ENCODE measurements at places on chromosomes 2 and 18.

GRCh38 chr2:235390816-235391194, 103.0 kb upstream of the AGAP1 start:
- DNase-seq = no peak

DNA sequence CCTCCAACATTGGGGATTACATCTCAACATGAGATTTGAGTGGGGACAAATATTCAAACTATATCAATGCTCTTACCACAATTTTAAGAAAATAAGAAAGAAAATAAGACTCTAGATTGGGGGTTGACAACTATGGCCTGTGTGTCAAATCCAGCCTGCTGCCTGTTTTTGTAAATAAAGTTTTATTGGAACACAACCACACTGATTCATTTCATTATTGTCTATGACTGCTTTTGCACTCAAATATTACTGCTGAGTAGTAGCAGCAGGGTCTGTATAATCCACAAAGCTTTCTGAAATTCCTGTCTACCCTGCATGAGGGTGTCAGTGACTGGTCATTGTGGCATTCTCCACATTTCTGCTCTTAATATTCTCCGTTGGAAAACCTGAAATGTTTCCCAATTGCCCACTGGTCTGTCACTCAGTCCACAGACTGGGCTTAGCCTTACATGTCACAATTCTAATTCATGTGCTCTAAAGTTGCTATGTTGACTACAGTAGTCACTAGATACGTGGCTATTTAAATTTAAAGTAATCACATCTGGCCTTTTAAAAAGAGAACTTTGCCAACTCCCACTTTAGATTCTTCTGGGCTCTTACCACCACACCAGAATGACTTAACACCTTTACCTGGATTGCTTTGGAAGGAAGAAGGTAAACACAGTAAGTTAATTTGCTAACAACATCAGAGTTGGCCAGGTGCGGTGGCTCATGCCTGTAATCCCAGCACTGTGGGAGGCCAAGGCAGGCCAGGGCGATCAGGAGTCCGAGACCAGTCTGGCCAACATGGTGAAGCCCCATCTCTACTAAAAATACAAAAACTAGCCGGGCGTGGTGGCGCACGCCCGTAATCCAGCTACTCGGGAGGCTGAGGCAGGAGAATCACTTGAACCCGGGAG, 86.9 kb downstream of the CLHC1 start:
- DNase-seq = no peak

DNA sequence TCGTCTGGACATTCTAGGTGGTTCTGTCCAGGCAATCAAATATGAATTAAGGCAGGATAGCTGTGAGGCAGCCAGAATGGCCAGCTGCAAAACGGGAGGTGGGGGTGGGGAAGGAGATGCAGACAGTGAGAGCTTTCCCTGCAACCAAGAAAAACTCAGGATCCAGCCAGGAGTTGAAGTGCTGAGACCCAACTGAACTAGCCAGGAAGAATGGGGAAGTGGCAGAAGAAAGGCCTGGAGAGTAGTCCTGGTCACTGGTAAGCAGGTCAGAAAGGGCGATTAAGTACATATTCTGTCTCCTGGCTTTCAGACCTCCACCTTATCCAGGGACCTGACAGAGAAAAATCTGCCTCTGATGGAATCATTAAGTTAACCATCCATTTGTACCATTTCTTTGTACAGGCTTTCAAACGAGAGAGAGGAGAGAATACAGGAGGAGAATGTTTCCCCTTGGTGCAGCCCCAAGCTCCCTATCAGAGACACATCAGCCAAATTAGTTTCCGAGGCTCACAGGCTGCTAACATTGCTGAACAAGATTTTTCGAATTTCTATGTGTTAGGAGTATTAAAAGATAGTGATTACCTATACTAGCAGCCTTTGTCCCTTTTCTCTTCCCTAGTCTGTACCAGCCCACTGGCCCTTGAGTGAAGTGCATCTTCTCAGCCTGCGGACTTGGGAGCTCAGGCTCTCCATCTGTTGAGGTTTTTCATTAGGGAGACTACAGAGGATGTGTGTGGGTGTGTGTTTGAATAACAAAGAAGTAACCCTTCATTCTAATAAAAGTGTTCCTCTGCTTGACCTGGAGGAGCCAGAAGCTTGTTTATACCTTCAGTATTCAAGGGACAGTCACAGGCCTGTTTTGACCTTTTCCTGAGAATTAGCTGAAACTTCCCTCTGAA, 12.5 kb upstream of the HOXD1 start:
- DNase-seq = no peak

DNA sequence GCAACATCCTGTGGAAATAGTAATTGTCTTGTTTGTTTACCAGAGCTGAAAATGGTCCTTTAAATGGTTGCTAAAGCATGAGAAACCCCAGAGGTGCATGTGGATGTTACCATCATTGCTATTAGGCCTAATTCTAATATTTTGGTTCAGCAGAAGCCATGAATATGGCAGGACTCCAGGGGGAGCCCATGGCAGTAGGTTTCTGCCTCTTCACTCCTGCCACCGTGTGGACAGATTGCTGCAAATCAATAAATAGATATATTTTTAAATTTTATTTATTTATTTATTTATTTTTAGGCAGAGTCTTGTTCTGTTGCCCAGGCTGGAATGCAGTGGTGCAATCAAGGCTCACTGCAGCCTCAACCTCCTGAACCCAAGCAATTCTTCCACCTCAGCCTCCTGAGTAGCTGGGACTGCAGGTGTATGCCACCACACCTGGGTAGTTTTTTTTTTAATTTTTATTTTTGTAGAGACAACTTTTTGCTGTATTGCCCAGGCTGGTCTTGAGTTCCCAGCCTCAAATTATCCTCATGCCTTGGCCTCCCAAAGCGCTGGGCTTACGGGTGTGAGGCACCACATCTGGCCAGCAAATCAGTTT, 54.9 kb upstream of the CAPN13 start:
- peak; percentile 11 for DNase-seq

DNA sequence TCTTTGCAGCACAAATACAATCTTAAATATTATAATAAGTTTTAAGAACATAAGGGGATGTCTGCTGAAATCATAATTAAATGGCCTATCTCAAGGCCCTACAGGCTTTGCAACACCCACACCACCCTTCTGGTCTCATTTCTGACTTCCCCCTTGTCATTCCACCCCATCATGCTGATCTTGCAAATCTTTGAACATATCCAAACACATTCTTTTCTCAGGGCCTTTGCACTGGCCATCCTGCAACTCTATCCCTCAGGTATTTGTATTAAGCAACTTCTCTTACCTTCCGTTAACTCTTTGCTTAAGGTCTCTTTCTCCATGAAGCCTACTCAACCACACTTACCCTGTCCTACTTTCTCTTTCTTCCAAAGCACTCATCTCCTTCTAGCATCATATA, 51.8 kb upstream of the CCDC150 start:
- no peak for DNase-seq

DNA sequence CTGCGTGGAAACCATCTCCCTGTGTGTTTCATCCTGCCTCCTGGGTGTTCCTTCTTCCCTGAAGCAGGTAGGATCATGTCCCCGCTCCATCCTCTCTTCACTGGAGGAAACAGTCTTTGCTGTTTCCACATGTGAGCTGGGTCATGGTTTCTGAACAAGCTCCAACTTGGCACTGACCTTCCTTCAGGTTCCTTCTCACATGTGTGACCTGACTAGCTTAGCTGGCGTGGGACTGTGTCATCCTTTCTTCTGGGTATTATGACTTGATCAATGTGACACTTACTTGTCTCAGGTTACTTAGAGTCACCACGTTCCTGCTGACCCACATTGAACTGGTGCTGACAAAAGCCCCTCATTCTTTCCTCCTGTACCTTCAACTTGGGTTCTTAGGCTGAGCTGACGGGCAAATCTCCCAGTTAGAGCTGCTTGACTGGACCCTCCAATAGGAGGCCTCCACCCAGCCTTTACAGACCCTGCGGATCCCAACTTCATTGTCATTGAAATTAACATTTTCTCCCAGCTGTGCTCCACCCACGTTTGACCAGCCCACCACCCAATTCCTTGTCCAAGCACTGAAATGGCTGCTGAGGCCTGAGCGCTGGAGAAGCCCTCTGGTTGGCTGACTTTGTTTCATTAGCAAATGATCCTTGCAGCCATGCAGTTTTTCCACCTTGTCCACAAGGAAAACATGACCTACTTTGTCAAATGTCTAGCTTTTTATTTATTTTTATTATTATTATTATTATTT, 128.1 kb downstream of the DDX1 start:
- DNase-seq = no peak

DNA sequence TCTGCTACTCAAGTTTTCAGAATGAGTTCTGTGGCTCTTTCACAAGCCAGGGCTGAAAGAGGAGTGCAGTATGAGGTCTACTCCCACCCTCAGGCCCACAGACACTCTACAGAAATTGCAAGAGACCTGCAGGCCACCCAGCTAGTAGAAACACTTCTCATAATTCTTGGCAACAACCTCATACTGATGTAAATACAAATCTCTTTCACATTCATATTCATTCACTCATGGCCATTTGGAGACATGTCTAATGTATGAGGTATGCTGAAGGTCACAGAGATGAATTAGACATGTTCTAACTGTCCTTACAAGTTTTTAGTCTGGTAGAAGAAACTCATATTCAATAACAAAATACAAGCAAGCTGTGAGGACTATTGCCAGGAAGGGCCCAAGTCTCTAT, 83.8 kb upstream of the KLHL29 start:
- DNase-seq = no peak

DNA sequence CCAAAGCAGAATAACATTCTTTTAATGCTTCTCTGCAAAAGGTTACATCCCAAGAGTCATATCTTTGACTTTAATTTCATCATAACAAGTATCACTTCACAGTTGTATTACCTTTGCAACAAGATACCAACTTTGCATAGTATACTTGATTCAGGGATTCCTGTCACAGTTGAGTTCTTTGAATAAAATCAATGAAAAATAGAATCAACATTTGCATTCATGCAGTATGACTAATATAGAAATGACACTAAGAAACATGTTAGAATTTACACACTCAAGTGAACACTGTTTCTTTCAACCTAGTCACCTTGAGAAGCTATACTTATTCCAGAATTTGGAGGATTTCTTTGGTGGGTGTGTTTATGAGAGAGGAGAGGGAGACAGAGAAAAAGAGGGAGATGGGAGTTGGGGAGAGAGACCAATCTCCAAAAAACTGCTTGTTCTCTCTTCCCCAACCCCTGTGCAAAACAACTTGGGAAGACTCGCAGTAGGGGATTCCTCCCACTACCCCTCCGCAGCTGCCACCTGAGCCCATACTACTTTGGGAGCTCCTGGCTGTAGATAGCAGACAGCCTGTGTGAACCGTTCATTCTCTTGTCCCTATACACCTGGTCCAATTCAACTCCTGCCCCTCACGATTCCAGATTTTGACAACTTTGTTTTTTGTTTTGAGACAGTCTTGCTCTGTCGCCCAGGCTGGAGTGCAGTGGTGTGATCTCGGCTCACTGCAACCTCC, 57.7 kb downstream of the PELI1 start:
- DNase-seq = no peak

GRCh38 chr2:185785851-185786473, 47.4 kb downstream of the FSIP2 start:
- no peak for DNase-seq

- DNase-seq = no peak
Observed at GRCh38 chr18:55220523-55220922, 261.3 kb upstream of the CCDC68 start.

DNA sequence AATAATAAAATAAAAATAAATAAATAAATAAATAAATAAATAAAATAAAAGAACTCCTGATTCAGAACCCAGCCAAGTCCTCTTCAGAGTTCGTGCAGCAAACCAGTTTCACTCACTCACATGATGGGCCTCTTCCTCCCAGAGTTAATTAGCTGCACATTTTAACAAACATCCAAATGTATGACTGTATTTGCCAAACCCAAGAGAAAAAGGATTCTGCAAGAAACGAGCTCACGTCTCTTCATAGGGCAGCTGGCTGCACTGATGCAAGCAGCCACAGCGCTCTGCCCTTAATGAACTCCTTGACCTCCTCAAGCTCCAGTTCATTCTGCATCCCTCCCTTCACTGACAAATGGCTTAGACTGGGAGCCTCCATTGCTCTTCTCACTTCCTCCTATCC, 55.1 kb downstream of the MREG start:
- DNase-seq = no peak
